ENCODE measurements at places on chromosomes 2 and 18.

- no peaks in the 10 kb centered on the region for H3K27me3 ChIP-seq
- peaks cover 18% of the 10 kb centered on the region for H3K4me1 ChIP-seq
- no peak overlapping the region for H3K4me3 ChIP-seq
- no peaks in the 10 kb centered on the region for H3K36me3 ChIP-seq
- DNase-seq = no peak
Measured at GRCh38 chr2:25980951-25981350, 1.3 kb downstream of the KIF3C start.

DNA sequence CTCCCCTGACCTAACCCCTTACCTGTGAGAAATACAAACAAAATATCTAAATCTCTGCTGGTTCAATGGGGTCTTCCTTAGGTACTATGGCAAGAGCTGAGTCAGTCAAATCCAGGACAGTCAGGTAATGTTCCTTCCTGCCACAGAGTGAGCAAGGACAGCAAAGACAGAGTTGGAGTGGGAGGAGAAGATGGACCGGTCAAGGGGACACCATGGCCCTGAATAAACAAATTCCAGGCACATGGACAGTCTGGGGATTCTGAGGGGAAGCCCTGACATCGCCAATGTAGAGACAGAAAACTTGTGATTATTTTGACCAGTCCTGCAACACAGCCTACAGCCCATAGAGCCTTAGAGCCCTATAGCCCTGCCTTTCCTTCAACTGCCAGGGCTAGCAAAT lies 42.8 kb downstream of the OLA1 start:
- no peak overlapping the region for H3K27ac ChIP-seq
- peaks cover 10% of the 10 kb centered on the region for H3K36me3 ChIP-seq
- no peaks in the 10 kb centered on the region for H3K27me3 ChIP-seq
- no peak overlapping the region for H3K4me3 ChIP-seq
- H3K4me1 ChIP-seq = no peaks in the 10 kb centered on the region

GRCh38 chr2:120702061-120702460 lies 33.6 kb upstream of the GLI2 start:
- H3K27ac ChIP-seq = no peak overlapping the region
- H3K36me3 ChIP-seq = no peaks in the 10 kb centered on the region
- no peak for DNase-seq
- no peaks in the 10 kb centered on the region for H3K4me1 ChIP-seq

DNA sequence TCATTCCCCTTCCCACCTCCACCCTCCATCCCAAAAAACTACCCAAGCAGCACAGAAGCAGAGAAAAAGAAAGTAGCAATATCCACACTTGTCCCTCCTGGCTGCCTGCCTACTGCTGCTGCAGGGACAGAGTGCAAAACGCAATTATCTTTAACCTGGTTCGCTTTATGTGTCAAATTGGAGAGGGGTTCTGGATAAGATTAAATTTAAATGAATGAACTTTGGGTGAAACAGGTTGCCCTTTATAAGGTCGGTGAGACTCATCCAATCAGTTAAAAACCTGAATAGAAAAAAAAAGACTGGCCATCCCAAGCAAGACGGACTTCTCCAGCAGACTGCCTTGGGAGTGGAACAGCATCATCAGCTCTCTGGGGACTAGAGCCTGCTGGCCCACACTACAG lies 62.6 kb downstream of the ANKRD44 start:
- H3K27me3 ChIP-seq = no peaks in the 10 kb centered on the region
- no peak overlapping the region for H3K27ac ChIP-seq
- DNase-seq = no peak
- no peaks in the 10 kb centered on the region for H3K4me1 ChIP-seq
- H3K36me3 ChIP-seq = no peaks in the 10 kb centered on the region

- H3K4me3 ChIP-seq = no peak overlapping the region
- no peak for DNase-seq
- H3K4me1 ChIP-seq = no peaks in the 10 kb centered on the region
- no peaks in the 10 kb centered on the region for H3K36me3 ChIP-seq
Measured at GRCh38 chr2:142673836-142674235, 203.6 kb upstream of the KYNU start.

- H3K36me3 ChIP-seq = no peaks in the 10 kb centered on the region
- no peak for DNase-seq
- no peaks in the 10 kb centered on the region for H3K4me1 ChIP-seq
- no peaks in the 10 kb centered on the region for H3K27me3 ChIP-seq
- no peak overlapping the region for H3K27ac ChIP-seq
- H3K4me3 ChIP-seq = no peak overlapping the region
Measured at GRCh38 chr2:231597014-231597611, 4.4 kb downstream of the TEX44 start.

- H3K27me3 ChIP-seq = no peaks in the 10 kb centered on the region
- DNase-seq = no peak
Measured at GRCh38 chr2:128374711-128375413, 56.2 kb upstream of the HS6ST1 start.

DNA sequence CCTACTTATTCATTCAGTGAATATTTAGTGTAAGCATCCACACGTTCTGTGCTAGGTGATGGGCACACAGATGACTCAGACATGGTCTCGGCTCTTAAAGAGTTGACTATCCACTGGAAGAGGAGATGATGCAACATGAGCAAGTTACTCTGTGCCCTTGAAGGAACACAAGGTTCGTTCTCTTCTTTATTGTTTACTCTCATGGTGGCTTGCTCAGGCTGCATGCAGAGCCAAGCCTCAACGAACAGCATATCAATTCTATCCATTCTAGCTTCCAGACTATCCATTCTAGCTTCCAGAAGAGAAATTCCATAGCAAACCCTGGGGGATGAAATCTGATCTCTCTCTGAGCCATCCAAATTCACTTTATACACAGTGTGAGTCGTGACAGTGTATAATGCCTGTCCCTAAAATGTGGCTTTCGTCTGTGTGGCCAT lies 68.1 kb upstream of the CTAGE1 start:
- peaks cover 9% of the 10 kb centered on the region for H3K4me1 ChIP-seq
- H3K27me3 ChIP-seq = no peaks in the 10 kb centered on the region
- peak overlapping the region; percentile 17 for H3K27ac ChIP-seq

- peaks cover 4% of the 10 kb centered on the region for H3K4me1 ChIP-seq
- H3K27ac ChIP-seq = no peak overlapping the region
- no peak for DNase-seq
- no peak overlapping the region for H3K4me3 ChIP-seq
Measured at GRCh38 chr2:117963446-117963845, 50.4 kb downstream of the CCDC93 start.

GRCh38 chr2:24886126-24886501 lies 33.9 kb downstream of the ADCY3 start:
- H3K4me3 ChIP-seq = no peak overlapping the region
- H3K27ac ChIP-seq = no peak overlapping the region
- H3K36me3 ChIP-seq = no peaks in the 10 kb centered on the region
- H3K27me3 ChIP-seq = no peaks in the 10 kb centered on the region
- no peaks in the 10 kb centered on the region for H3K4me1 ChIP-seq

- no peaks in the 10 kb centered on the region for H3K36me3 ChIP-seq
- no peak for DNase-seq
- H3K27ac ChIP-seq = no peak overlapping the region
- H3K4me3 ChIP-seq = no peak overlapping the region
- H3K4me1 ChIP-seq = no peaks in the 10 kb centered on the region
Measured at GRCh38 chr2:232190796-232191195, 187.8 kb upstream of the ALPP start.

DNA sequence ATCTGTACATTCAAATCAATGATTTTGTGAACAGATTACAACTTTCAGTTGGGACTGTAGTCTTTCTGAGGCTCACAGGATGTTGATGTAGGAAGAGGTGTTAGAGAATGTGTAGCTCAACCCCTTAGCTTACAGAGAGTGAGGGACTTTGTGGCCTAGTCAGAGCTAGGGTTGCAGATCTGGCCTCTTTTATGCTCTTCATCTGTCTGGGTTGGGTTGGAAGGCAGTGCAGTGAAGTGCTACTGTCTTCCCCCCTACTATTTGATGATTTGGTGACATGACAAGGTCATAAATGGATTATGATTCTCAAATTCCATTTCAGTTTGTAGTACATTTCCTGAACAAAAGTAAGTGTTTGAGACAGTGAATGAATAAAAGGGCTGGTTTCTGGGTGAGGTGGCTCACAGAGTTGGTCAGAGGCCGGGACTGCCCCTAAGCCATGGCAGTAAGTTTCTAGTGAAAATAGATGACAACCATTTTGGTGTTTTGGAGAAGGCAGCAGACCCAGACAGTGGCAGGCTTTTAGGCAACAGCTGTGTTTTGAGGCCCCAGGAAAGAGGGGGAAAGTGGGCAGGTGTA lies 21.6 kb downstream of the MAP4K4 start:
- no peak overlapping the region for H3K4me3 ChIP-seq
- peaks cover 11% of the 10 kb centered on the region for H3K4me1 ChIP-seq
- no peaks in the 10 kb centered on the region for H3K27me3 ChIP-seq

GRCh38 chr18:76495435-76496193 lies 572 bp upstream of the ZNF516 start:
- peak overlapping the region; percentile 76 for H3K4me3 ChIP-seq
- no peaks in the 10 kb centered on the region for H3K36me3 ChIP-seq
- H3K27me3 ChIP-seq = no peaks in the 10 kb centered on the region
- no peak overlapping the region for H3K27ac ChIP-seq
- DNase-seq = no peak

GRCh38 chr2:73998451-73998850 lies 13.7 kb downstream of the TET3 start:
- peaks cover 20% of the 10 kb centered on the region for H3K4me1 ChIP-seq
- H3K27ac ChIP-seq = no peak overlapping the region
- no peak for DNase-seq

DNA sequence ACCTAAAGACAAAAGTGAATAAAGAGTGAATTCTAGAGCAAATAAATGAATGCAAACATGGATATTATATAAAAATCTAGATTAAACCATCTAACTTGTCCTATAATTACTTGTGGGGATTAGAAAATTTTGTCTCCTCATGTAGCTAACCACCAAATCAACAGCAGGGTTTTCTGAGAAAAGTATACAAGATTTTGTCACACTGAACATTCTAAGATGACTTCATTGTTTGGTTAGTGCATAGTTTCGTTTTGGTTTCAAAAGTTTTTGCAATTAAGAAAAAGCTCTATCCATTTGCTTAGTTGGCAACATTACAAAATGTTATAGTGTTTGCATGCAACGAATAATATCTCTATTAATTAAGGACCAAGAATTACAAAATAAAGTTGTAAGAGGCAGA lies 125.0 kb downstream of the LRP2 start:
- H3K27ac ChIP-seq = no peak overlapping the region
- no peak overlapping the region for H3K4me3 ChIP-seq
- H3K27me3 ChIP-seq = peaks cover 4% of the 10 kb centered on the region
- H3K4me1 ChIP-seq = no peaks in the 10 kb centered on the region
- no peaks in the 10 kb centered on the region for H3K36me3 ChIP-seq
- DNase-seq = no peak

GRCh38 chr2:81894451-81894990 lies 1590.0 kb upstream of the LRRTM1 start:
- no peak overlapping the region for H3K27ac ChIP-seq
- DNase-seq = no peak
- H3K4me3 ChIP-seq = no peak overlapping the region
- H3K36me3 ChIP-seq = no peaks in the 10 kb centered on the region

DNA sequence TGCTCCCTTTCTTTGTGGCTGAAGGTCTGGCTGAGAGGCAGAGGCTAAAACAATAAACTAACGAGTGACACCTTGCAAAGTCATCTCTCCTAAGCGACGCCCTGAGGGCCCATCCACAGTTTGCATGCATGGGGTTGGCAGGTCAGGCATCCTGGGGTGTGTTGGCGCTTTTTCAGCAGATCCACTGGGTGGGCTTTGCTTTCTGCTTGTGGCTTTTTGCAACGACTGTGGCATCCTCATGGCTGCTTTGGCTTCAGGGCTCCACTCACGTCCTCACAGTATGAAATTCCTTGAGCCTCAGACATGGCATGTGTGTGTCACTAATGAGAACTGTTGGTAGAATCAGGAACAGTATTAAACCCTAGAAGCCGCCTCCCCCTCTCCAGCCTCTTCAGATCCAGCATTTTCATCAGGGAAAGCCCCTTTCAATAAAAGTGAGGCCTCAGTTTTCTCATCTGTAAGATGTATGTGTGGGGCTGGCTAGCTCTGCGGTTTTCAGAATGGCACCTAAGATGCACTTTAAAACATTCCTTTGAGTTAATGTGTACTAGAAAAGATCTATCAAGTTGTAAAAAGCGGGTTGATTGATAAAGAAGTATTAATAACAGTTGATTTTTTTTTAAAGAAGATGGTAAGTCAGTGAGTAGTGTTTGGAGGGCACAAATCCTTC lies 72.5 kb downstream of the SH3BP4 start:
- no peak for DNase-seq
- H3K36me3 ChIP-seq = peaks cover 5% of the 10 kb centered on the region
- H3K4me1 ChIP-seq = peaks cover 81% of the 10 kb centered on the region

GRCh38 chr2:232350804-232351685 lies 27.5 kb upstream of the ALPP start:
- H3K4me3 ChIP-seq = no peak overlapping the region
- peak; percentile 53 for DNase-seq
- peaks cover 43% of the 10 kb centered on the region for H3K27me3 ChIP-seq
- no peaks in the 10 kb centered on the region for H3K4me1 ChIP-seq
- H3K27ac ChIP-seq = no peak overlapping the region

- H3K27me3 ChIP-seq = no peaks in the 10 kb centered on the region
- no peak for DNase-seq
- peak overlapping the region; percentile 100 for H3K4me3 ChIP-seq
Measured at GRCh38 chr2:9206991-9207640, 504 bp downstream of the ASAP2 start.

DNA sequence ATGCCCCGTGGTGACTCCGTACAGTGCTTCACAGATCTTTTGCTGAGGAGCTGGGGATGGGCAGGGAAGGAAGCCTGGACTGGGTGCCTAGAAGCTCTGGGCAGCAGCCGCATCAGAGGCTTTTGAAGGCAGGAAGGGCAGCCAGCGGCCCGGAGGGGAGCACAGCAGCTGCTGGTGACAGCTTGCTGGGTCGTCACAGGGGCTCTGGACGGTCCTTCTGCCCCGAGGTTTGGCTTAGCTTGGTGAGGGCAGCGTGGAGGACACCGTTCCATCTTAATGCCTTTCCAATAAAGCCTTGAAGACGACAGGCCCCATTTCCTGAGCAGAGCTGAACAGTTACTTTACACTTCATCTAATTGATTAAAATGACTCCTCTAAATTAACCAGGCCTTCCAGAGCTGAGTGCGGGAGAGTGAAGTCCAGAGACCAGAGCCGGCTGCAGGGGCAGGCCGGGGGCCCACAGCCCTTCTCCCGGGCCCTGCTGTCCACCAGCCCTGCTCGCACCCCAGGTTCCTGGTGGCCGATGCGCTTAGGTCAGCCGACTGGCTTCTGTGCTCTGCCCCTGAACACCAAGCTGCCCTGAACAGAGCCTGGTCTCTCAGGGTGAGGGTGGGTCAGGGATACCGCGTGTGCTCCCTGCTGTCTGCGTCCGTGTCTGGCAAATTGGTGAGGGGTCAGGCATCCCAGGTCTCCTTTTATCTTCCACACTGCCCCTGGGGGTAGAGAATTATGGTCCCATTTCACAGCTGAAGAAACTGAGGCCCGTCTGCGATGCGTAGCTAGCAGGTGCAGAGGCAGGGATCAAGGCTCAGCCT lies 43.5 kb downstream of the RRM2 start:
- H3K4me3 ChIP-seq = no peak overlapping the region
- no peak overlapping the region for H3K27ac ChIP-seq
- no peak for DNase-seq
- no peaks in the 10 kb centered on the region for H3K4me1 ChIP-seq
- H3K36me3 ChIP-seq = no peaks in the 10 kb centered on the region

Measured in RWPE2 (cell line).